Stimulated activated CD8-positive, alpha-beta memory T cell treated with anti-CD3 and anti-CD28 coated beads, Interleukin-7, amount 100 ng/mL, for 48 hours (primary cell): ENCODE measurements at places on chromosomes 11 and 22.

- no peak for DNase-seq
Observed at GRCh38 chr11:113245216-113245615, 69.2 kb upstream of the TTC12 start.

GRCh38 chr11:57469268-57469667 lies 8.9 kb downstream of the RTN4RL2 start:
- DNase-seq = no peak

DNA sequence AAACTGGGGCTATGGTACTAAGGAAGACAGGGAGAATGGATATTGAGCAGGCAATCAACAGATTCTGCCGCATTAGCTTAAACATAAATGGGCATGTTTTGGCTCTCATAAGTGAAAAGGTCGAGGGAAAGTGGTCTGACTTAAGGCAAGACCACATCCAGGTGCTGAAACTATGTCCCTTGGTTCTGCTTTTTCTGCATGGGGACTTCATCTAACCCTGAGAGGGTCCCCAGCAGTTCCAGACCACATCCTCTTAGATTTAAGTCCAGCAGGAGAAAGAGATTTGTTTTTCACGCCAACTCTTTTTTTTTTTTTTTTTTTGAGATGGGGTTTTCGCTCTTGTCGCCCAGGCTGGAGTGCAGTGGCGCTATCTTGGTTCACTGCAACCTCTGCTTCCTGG lies 5.5 kb downstream of the RPS6KA4 start:
- no peak for DNase-seq

DNA sequence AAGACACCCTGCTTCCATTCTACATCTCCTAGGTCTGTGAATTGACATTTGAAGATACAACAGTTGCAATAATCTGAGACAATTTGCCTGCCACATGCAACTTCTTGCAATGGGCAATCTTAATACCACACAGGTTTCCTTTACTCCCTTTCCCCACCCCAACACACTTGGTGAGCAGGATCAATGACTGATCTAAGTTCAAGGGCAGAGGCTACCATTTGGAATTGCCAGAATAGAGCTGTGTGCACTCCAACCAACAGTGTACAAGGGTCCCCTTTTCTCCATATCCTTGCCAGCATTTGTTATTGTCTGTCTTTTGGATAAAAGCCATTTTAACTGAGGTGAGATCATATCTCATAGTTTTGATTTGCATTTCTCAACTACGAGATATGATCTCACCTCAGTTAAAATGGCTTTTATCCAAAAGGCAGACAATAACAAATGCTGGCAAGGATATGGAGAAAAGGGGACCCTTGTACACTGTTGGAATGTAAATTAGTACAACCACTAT lies 2.9 kb upstream of the NNMT start:
- no peak for DNase-seq

DNA sequence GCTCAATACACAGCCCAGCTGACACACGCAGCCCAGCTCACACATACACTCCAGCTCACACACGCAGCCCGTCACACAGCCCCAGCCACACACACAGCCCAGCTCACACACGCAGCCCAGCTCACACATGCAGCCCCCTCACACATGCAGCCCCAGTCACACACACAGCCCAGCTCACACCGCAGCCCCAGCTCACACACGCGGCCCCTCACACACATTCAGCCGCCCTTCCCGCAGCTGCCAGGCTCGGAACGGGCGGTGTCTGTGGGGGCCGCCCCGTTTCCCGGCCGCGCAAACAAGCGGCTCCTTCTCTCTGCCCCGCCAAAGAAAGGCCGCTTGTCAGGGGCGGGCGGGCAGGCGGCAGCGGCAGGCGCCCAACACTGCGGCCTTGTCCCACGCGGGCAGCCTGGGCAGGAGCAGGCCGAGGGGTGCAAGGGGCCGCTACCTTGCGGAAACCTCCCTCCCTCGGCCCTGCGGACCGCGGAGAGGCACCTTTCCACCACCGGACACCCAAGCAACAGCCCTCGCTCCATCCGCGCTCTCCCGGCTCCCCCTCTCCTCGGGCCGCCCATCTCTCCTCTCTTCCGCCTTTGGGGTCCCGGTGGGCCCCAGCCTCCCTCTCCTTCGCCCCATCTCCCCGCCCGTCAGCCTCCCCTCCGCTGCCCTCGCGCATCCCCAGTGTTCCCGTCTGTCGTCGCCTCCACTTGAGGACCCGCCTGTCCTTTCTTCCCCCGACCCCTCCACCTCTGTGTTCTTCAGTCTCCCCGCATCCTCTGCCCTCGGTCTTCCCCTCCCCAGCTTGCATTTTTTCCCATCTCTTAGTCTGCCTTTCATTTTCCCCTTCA lies 2.2 kb downstream of the PHLDB1 start:
- DNase-seq = no peak

- DNase-seq = no peak
Observed at GRCh38 chr11:47062736-47063135, 113.9 kb downstream of the ARFGAP2 start.

GRCh38 chr22:49353235-49353634 lies 474.4 kb downstream of the BRD1 start:
- DNase-seq = no peak

- no peak for DNase-seq
Observed at GRCh38 chr11:96486890-96487611, 97.2 kb downstream of the JRKL start.

GRCh38 chr11:94111660-94112059 lies 17.0 kb upstream of the PANX1 start:
- DNase-seq = no peak

DNA sequence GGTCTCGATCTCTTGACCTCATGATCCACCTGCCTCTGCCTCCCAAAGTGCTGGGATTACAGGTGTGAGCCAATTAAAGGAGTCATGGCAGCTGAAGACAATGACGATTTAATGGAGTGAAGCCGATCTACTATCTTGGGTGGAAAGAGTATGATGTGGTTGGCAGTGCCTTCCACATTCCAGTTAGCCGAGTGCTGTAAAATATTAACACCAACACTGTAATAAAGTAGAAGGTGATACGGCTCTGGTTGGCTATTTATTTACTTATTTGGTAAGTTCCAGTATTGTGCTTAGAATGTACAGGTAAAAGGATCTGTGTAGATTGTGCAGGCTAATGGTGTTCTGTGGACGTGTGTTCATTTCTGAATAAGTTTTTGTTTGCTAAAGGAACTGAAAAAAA lies 149.6 kb upstream of the MTMR2 start:
- DNase-seq = no peak

DNA sequence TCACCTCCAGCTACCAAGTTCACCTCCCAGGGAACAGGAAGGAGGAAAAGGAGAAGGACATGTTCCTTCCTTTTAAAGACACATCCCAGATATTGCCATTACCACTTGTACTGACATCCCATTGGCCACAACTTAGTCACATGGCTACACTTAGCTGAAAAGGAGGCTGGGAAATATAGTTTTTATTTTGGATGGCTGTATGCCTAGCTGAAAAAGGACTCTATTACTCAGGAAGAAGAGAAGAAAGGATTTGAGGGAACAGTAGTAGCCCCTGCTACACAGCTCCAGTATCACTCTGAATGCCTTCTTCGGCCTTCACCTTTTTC lies 2.1 kb upstream of the APOA5 start:
- no peak for DNase-seq

- no peak for DNase-seq
Observed at GRCh38 chr22:50056214-50056972, 1.7 kb downstream of the TTLL8 start.

DNA sequence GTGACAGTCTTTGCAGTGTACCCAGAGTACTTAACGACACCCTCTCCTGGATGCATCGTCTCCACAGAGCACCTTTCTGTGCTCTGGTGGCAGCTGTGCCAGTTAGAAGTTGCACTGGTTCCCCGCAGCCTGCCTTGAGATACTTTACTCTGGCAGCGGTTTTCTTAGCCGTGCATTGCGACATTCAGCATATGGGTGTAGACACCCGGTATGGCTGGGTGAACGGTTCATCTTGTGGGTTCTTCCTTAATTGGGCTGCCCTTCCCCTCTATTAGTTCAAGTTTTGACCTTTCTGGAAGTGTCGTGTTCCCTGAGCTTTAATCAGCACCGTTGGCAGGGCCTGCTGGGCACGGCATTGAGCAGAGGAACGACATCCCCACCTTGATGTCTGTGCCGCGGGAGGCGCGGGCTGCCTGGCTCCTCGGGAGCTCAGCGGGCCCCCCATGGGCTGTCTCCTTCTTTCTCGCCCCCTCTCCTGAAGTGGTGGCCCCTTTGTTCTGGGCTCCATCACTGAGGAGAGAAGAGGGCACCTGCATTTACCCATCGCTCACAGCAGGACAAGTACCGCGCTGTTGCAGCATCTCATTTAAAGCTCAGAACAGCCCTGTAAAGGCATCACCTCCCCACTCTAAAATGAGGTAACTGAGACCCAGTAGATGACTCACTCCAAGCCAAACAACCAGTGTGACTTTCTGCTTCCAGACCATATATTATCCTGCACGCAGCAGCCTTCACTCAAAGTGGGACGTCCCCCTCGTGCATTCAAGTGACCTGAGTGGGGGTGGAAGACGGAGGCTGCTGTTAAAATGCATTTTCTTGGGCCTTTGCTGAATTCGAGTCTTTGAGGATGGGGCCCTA lies 13.3 kb downstream of the FAM83F start:
- no peak for DNase-seq

DNA sequence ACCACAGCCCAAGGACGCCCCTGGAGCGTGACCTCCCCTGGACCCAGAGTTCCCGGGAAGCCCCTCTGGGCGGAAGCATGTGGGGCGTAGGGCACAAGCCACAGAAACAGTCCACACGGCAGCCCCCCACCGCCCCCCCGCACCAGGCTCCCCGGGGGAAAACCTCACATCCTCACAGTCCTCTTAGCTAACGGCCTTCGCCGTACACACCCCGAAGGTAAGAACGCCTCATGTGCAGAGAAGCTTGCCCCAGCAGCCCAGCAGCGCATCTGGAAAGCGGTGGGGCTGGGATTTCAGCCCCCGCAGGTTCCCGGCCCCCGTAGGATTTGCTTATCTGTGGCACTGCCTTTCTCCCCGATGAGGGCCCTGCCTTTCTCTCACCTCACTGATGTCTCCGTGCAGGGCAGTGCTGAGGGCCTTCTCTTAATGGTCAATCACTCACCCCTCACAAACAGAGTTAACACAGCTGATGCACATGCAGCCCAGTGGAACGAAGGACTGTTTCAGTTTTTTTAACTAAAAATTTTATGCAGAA lies 309.2 kb downstream of the BRD1 start:
- no peak for DNase-seq

- no peak for DNase-seq
Observed at GRCh38 chr11:4092026-4092425, 2.6 kb upstream of the RRM1 start.

GRCh38 chr11:4467811-4468606 lies 14.4 kb upstream of the OR52K1 start:
- no peak for DNase-seq

DNA sequence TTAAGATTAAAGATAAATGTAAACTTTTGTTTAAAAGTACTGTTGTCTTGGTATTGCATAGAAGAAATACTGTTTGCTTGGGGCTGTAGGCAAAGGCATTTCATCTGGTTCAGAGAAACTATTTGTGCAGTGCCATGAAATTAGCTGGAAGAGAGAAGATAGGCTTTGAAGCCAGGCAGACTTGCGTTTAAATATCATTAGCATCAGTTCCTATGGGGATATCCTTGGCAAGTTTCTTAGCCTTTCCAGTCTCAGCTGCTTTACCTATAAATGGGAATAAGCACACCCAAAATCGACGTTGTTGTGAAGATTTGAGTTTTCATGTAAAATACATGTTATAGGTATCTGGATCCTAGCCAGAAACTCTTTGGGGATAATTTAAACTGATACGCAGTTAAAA lies 133.9 kb downstream of the FBXO7 start:
- no peak for DNase-seq

DNA sequence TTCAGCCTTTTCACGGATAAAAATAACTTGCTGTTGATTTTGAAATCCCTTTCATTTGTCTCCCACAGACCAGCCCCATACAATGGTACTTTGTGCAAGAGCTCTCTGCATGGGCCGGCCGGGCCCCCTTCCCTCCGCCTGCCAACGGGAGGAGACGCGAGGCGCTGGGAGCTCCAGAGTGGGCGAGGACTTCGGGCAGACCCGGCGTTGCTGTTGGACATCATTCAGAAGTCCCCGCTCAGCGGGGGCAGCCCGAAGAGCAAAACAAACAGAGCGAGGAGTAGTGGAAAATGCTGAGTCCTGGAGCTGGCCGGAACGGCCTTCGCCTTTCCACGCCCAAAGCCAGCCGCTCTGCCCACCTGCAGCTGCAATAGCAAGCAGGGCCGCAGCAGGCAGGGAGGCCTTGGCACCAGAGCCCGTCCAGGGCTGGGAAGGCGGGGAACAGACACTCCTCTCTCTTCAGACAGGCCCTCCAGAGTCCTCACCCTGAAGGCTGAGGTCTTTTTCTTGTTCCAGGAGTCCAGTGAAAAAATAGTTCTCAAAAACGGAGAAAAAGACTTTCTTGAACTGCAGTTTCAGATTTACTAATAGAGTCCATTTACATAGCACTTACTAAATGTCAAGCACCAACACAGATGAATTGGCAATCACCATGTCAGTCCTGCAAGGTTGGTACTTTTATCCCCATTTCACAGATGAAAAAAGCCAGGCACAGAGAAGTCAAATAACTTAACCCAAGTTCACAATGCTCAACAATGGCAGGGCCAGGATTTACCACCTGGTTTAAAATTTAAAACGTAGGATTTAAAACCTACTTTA lies 135.5 kb downstream of the ETS1 start:
- no peak for DNase-seq

GRCh38 chr22:28977060-28977459 lies 84.6 kb downstream of the C22orf31 start:
- no peak for DNase-seq

- no peak for DNase-seq
Observed at GRCh38 chr11:112941104-112941503, 20.1 kb upstream of the NCAM1 start.

DNA sequence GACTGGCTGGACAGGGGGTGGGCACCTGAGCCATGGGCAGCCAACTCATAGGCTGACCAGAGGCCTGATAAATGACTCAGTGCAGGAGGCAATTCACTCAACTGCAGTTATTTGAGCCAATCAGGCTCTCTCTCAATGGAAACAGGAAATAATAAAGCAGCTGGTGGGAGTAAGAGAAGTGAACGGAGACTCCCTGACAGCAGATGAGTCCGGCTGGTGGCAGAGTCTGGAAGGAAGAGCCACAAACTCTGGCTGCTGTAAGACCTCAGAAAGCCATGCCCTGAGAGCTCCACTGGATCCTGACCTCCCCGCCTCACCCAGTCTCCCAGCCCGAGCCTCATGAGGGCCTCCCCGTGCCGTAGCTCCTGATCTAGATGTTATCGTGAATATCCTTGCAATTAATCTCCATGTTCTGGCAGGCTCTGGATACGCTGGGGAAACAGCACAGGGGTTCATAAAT lies 69.8 kb downstream of the TRIM29 start:
- no peak for DNase-seq

GRCh38 chr11:22130462-22131053 lies 62.3 kb upstream of the ANO5 start:
- DNase-seq = no peak
